Skeletal muscle cell (primary cell): ENCODE measurements at places on chromosomes 6 and 20.
A peak's percentile ranks its signal among the peaks of the same experiment; 100 is the strongest.

DNA sequence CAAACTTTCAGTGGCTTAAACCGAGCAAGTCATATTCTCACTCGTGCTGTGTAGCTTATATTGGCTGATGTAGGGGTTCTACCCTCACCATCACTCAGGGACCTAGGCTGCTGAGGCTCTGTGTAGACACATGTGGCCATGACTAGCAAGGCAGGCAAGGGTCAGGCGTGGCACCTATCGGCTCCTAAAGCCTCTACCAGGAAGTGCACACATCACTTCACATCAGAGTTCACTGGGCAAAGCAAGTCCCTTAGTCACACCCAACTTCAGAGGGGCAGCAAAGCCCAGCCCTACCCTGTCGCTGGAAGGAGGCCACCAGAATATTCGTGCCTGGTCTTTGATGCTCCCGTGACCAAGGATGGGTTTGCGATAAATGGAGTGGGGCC, 42.9 kb downstream of the PPP1R14C start:
- DNase-seq: no peak

DNA sequence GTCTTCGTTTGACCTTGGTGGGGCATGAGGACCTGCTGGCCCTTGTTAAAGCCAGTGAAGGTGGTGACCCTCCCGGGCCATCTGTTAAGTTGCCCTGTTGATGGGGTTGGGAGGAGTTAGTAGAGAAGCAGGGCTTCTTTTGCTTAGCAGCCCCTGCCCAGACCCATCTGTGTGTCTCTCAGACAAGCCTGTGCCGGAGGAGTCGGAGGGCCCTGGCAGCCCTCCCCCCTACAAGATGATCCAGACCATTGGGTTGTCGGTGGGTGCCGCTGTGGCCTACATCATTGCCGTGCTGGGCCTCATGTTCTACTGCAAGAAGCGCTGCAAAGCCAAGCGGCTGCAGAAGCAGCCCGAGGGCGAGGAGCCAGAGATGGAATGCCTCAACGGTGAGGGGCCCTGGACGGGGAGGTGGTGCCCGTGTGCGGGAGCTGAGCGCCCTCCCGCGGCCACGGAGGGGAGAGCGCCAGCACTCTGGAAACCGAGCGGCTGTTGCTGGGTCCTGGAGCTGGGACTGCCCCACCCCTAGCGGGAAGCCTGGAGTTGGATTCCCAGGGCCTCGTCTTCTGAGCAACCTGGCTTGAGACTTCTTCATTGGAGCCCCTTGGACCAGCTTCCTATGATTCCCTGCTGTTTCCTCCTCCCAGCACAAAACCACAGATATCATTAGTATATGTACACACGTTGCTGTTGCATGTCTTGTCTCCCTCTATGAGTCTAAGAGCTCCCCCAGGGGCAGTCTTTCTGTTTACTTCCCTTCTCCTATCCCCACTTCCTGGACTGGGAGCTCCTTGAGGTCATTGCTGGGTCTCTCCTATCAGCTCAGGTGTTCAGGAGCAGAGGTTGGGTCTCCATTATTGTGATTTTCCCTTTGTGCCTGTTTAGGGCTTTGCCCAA, 27.6 kb upstream of the SRF start:
- DNase-seq: peak; percentile 79

- DNase-seq: no peak
These were observed 1353.4 kb downstream of the GRIK2 start for GRCh38 chr6:102746941-102747340.

DNA sequence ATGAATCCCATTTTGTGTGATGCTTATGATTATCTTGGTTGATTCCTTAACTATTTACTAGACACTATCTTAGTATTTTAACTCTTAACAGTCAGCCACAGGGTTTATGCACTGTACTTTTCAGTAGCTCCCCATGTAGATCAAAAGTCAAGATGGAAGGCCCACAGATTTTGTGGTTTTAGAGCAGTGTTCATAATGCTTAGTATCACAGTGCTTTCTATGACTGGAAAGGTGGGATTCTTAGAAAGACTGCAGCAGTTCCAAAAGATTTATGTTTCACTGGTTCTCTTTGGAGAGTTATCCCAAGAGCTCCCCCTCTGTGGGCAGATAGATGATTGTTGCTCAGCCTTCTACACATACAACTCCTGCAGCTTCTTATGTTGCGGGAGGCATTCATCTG, 34.5 kb downstream of the ANKRD6 start:
- no peak for DNase-seq
